ENCODE measurements at places on chromosomes 2 and 18. TPM values are rescaled to one million over a fixed set of nuclear protein-coding genes. Genes with fewer than 3 reads are reported as not detected.
A peak's percentile ranks its signal among the peaks of the same experiment; 100 is the strongest.

GRCh38 chr2:112869258-112869842 is 32.8 kb upstream of the IL1B start:
- H3K27me3 ChIP-seq, result no peaks in the 10 kb centered on the region
- no peak overlapping the region for H3K4me3 ChIP-seq
- no peaks in the 10 kb centered on the region for H3K4me1 ChIP-seq

DNA sequence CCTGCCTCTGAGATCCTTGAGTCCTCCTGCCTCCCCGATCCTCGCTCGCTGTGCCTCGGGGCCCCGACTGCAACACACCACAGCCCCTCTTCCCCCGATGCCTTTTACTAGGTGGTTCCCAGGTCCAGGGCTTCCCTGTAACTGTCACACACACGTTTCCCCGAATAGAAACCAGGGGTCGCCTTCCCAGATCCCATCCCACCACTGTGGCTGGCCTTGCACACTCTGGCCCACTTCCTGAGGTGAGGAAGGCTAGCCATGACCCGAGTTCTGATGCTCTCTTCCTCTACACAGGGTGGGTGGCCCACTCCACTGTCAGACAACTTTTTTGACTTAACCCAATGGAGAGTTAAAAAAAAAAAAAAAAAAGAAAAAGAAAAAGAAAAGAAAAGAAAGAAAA is 139.6 kb upstream of the ASB18 start:
- no peak overlapping the region for H3K4me3 ChIP-seq
- H3K27ac ChIP-seq, result no peak overlapping the region
- peaks cover 18% of the 10 kb centered on the region for H3K36me3 ChIP-seq
- no peak for DNase-seq

DNA sequence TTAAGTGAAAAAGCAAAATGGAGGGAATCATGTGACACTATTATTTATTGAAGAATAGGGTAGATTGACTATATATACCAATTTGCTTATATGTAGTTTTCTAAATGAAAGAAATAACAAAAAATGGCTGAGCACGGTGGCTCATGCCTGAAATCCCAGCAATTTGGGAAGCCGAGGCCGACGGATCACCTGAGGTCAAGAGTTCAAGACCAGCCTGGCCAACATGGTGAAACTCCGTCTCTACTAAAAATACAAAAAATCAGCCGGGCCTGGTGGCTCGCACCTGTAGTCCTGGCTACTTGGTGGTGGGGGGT is 59.3 kb upstream of the MYCN start:
- no peak overlapping the region for H3K27ac ChIP-seq
- H3K4me3 ChIP-seq, result no peak overlapping the region
- H3K27me3 ChIP-seq, result no peaks in the 10 kb centered on the region
- peaks cover 4% of the 10 kb centered on the region for H3K4me1 ChIP-seq

GRCh38 chr2:73823416-73823815 is 5.3 kb upstream of the STAMBP start:
- H3K27ac ChIP-seq, result no peak overlapping the region
- peaks cover 18% of the 10 kb centered on the region for H3K4me1 ChIP-seq
- no peak for DNase-seq
- H3K4me3 ChIP-seq, result no peak overlapping the region
- peaks cover 6% of the 10 kb centered on the region for H3K27me3 ChIP-seq

- H3K27me3 ChIP-seq, result no peaks in the 10 kb centered on the region
- H3K36me3 ChIP-seq, result no peaks in the 10 kb centered on the region
- no peak overlapping the region for H3K4me3 ChIP-seq
Observed at GRCh38 chr2:175844169-175844568, 157.9 kb downstream of the LNPK start.

DNA sequence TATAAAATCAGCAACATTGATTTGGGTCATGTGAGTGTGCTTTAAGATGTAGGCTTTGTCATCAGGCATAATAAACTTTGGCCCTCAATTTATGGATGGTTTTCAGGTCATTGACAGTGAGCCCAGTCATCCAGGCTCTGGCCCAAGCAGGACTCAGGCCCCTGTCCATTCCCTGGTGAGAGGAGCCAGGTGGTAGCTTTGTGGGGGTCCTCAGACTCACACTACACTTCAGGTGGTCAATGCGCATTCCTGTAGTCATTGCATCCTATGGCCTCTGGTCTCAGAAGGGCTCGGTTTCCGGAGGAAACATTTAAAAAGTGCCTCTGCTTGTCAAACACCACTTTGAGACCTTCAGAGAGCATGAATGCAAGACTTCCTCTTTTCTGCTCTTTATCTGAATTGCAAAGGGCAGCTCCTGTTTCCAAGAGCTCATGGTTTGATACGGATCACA is 20.2 kb downstream of the LGALSL start:
- H3K4me3 ChIP-seq, result no peak overlapping the region
- H3K27me3 ChIP-seq, result peaks cover 3% of the 10 kb centered on the region
- no peaks in the 10 kb centered on the region for H3K36me3 ChIP-seq
- H3K27ac ChIP-seq, result no peak overlapping the region
- H3K4me1 ChIP-seq, result peaks cover 15% of the 10 kb centered on the region

DNA sequence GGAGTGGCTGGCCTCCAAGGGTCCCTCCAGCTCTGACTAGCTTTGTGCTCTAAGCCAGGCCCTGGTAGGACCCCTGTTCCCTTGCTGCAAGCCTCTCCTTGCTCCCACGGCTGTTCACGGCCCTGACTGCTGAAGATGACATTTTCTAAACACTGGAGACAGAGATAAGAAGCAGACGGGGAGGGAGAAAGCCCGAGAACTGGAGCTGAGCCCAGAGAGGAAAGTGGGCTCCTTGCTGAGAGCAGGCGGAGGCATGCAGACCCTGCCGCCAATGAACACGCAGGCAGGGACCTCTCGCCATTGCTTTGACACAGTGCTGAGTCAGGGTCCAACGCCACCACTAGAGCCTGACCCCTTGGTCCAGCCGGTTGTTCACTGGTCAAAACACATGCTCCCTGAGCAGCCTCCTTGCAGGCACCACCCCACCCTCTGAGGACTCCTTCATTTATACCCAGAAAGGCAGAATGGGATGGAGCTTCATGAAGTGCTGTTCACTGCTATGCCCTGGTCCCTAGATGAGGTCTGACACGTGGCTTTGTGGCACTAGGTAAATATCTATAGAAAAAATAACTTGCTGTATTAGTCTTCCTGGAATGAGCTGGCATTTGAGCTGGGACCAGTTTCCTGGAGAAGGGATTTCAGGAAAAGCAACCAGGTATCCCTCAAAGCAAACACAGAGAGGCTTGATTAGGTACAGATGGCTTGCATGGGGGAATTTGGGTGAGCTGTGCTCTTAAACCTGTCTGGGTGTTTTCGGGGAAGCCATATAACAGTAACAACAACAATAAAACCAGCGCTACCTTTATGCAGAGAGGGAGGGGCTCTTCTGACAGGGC is 65.7 kb downstream of the MCFD2 start:
- no peak overlapping the region for H3K27ac ChIP-seq
- no peaks in the 10 kb centered on the region for H3K36me3 ChIP-seq
- no peaks in the 10 kb centered on the region for H3K27me3 ChIP-seq

DNA sequence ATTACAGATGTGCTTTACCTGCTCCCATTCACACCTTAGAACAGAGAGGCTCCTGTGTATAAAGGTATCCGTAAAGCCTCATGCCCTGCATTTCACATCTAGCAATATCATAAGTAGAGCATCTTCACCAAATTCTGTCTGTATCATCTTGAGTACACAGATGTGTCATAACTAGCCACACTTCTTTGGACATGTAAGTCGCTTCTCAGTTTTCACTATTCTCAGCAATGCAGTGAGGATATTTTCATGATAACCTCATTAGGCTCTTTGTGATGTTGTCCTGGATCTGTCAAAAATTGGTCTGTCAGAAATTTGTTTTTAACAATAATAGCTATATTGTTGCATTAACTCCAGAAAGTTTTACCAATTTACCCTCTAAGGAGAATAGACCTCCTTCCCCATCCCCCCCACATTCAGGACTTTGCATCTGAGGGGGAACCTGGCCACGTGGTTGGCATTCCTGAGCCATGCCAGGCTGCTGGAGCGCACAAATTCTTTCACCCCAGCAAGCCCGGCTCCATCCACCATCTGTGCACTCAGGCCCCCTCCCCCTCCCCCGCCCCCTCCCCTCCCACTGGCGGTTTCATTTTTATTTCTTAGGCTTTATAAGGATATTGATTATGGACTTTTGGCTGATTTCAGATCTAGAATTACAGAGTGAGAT is 34.1 kb downstream of the AGAP1 start:
- DNase-seq, result no peak
- H3K4me3 ChIP-seq, result no peak overlapping the region
- H3K36me3 ChIP-seq, result no peaks in the 10 kb centered on the region
- H3K27ac ChIP-seq, result no peak overlapping the region

DNA sequence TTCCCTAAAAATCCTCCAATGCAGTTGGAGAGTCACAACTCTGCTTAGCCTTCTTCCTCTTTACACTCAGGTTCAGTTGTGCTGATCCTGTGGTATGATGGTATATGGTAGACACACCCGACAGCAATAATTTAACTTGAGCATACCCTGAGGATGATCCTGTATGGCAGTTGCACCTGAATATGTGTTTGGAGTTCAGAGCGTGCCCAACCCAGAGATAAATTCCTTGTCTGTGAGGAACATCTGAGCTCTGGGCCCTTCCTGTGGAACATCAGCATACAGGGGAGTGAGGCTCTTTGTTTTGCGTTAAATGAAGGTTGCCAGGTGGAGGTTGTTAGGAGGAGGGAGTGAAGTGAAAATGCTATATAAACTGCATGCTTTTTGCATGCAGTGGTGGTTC is 187.7 kb downstream of the MYO3B start:
- DNase-seq, result no peak
- H3K4me1 ChIP-seq, result peaks cover 76% of the 10 kb centered on the region
- no peaks in the 10 kb centered on the region for H3K36me3 ChIP-seq
- peak overlapping the region; percentile 33 for H3K27ac ChIP-seq

GRCh38 chr2:69798909-69799526 is 30.4 kb upstream of the GMCL1 start:
- H3K27ac ChIP-seq, result peak overlapping the region; percentile 82
- peaks cover 29% of the 10 kb centered on the region for H3K4me1 ChIP-seq
- peaks cover 14% of the 10 kb centered on the region for H3K36me3 ChIP-seq
- no peak for DNase-seq
- H3K27me3 ChIP-seq, result no peaks in the 10 kb centered on the region

- H3K4me1 ChIP-seq, result no peaks in the 10 kb centered on the region
- no peaks in the 10 kb centered on the region for H3K36me3 ChIP-seq
- DNase-seq, result no peak
Observed at GRCh38 chr2:138327967-138328366, 173.6 kb upstream of the SPOPL start.

DNA sequence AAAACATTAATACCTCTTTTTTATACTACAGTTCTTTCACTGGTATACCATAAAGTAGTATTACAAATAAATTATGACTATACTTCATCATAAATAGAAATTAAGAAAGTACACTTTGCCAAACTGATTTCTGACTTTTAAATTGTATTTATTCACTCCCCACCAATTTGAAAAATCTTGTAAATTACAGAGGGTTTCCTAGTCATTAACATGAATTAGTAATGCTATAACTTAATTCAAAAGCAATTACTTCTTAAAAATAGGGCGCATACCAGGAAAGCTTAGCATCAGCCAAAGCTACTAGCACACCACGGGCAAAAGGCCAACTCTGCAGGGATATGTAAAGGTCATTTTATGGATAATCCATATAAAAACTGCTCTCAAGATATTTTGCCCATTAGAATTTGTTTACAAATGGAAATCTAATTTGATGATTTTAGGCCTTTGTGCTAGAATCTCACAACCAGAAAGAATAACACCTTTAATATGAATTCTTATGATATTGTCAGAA is 142.3 kb downstream of the PIGN start:
- H3K4me1 ChIP-seq, result no peaks in the 10 kb centered on the region
- no peak overlapping the region for H3K4me3 ChIP-seq
- H3K27me3 ChIP-seq, result no peaks in the 10 kb centered on the region
- H3K27ac ChIP-seq, result no peak overlapping the region

- H3K4me3 ChIP-seq, result peak overlapping the region; percentile 76
- no peaks in the 10 kb centered on the region for H3K27me3 ChIP-seq
- no peaks in the 10 kb centered on the region for H3K36me3 ChIP-seq
- peaks cover 14% of the 10 kb centered on the region for H3K4me1 ChIP-seq
- peak; percentile 79 for DNase-seq
Observed at GRCh38 chr2:26503231-26503880, 25.4 kb upstream of the OTOF start.

Gene NAT8
- total RNA-seq, result not detected

Gene IL36B
- not detected for total RNA-seq

Gene NDUFS1
- total RNA-seq, result 67.9 TPM

Gene NBAS
- total RNA-seq, result 52.8 TPM

Gene NT5C1B
- not detected for total RNA-seq

Gene RNF103
- total RNA-seq, result 31.9 TPM

Gene EFR3B
- total RNA-seq, result 11.3 TPM

Gene FOXD4L1
- not detected for total RNA-seq

Measured in endothelial cell (in vitro differentiated cells).